Cardiac fibroblast (primary cell): ENCODE measurements at places on chromosomes 6 and 20.
A peak's percentile ranks its signal among the peaks of the same experiment; 100 is the strongest.

DNA sequence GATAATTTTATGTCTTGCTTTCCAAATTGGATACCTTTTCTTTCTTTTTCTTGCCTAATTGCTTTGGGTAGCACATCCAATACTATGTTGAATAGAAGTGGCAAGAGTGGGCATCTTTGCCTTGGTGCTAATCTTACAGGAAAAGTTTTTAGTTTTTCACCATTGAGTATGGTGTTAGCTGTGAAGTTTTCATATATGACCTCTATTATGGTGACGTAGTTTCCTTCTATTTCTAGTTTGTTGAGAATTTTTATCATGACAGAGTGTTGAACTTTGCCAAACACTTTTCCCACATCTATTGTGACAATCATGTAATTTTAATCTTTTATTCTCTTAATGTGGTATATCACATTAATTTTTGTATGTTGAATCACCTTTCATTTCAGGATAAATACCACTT, 216.1 kb downstream of the LRFN2 start:
- DNase-seq = no peak

GRCh38 chr20:13402171-13402760, 181.2 kb downstream of the ISM1 start:
- DNase-seq = no peak

DNA sequence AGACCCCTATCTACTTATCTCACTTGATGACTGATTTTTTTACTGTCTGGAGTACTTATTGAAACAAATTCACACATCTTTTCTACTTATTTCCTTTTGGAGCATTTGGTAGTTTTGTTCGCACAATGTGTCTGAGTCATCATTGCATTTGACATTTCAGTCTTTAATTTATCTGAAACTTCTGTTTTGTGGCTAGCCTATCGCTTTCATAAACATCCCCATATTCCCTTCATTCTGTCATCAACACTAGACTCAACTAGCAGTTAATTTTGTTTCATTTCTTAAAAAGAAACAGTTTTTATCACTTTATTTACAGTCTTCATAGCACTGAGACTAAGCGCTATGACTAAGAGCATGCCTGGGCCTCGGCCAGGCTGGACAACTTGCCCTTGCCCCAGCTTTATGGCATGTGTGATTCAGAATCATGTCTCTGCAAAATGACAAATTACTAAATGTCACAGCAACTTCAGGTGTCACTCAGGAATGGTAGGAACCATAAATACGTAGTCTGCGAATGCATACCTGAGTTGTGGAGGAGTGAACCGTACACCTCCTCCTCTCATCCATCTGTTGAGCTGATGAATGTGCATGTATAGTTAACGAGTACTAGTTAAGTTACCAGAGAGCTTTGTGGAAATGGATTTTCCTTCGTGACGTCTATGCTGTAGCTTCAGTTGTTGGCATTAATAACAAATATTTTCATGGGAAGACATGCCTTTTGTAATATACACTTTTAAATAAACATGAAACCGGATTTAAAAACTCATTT, 16.2 kb downstream of the L3MBTL3 start:
- DNase-seq = peak; percentile 54

- DNase-seq = no peak
These were observed 28.7 kb downstream of the SDCBP2 start for GRCh38 chr20:1300083-1300840.

- DNase-seq = peak; percentile 41
These were observed 97.1 kb upstream of the MRPS10 start for GRCh38 chr6:42314571-42315258.

DNA sequence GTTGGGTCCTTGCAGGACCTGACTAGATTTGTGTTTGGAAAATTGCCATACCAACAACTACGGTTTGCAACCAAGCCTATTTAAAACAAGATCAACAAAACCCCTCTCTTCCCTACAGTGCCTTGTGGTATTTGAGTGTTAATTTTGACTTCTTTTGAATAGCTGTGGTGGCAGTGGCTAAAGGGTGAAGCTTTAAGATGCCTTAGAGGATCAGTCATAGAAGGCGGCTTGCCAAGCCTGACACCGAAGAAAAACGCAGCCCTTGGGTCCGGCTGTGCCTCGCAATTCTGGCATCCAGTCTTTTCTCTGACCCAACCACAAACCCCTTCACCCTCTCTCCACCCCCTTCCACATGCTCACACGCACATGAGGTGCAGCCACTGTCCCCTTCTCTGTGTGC, 32.6 kb downstream of the BMP6 start:
- peak; percentile 91 for DNase-seq

DNA sequence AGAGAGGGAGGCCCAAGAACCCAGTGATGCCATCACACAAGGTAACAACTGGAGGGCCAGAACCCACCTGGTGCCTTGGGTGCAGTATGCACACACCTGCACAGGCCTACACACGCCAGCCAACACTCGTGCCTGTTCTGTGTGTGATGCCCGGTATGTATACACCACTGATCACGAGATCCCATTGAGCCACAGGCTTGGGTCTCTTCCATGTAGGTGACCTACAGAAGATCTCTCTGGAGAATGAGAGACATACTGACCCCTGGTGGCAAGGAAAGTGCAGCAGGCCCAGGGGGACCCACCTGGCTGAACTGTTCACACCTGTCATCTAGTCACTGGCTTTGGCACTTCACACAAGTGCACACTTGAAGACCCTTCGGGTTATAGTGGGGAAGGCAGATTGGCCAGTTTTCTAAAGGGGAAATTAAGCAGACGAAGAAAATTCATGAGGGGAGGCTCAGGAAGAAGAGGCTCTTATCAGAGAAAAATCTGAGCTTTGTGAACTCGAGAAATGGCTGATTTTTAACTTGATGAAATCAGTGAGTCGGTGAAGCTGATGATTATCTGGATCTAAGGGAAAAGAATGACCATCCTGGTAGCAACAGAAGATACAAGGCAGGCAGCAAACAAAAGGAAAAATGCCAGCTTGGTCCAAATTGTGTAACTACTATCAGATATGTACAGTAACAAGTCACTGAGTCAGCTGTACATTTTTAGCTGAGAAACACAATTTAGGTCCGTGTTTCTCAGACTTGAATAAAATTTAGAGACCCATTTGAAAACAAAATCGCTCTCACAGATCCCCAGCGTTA, 69.1 kb upstream of the PBOV1 start:
- DNase-seq = peak; percentile 34

- DNase-seq = no peak
These were observed 6.4 kb downstream of the OLIG3 start for GRCh38 chr6:137487869-137488149.

- peak; percentile 88 for DNase-seq
These were observed 105.1 kb upstream of the CNKSR3 start for GRCh38 chr6:154615483-154616025.

DNA sequence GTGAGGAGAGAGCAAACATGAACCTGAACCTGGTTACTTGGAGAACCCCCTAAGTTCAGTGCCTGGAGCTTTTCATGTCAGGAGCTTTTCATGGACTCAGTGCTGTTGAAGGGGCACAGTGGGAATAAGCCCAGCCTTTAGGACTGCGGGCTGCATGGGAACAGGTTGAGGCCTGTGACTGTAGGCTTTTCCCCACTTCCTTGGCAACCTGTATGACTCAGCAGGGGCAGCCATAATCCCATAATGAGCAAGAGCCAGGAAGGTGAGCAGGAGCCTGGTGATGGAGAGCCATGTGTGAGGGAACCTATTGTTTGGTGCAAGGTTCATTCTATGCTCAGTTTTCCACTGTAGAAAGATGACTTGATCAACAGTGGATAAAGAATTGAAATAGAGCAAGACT, 23.4 kb downstream of the MEP1A start:
- DNase-seq = no peak

DNA sequence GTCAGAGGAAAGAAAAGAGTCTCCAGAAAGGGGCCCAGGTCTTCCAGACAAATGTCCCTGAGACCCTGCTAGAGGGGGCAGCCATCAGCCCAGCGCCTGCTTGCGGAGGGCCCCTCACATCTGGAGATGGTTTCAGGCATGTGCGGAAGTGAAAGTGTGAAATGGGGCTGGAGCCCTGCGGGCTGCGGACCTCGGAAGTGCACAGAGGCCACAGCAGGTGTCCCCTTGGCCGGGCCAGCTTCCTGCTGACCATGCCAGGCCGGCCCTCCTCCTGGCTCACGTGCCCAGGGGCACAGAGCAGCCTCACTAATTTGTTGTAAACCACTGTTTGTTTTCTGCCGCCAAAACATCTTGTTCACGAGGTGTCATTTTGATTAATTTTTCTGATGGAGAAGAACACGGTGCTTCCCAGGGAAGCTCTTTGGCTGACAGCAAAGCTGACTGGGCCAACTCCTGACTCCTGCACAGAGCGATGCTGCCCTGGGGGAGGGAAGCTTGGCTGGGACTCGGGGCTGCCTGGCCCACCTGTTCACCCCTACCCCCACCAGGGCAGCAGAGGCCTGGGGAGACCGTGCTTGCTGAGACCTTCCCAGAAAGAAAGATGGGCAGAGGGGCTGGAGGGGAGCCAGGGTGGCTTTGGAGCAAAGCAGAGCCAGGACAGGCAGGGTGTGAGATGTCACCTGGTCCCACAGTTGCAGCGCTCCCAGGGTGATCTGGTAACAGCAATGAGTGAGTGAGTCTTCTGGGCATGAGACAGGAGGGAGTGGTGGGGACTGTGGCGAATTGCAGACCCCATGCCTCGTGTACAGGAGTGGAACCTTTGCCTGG, 54.2 kb downstream of the BCAS4 start:
- DNase-seq = no peak

DNA sequence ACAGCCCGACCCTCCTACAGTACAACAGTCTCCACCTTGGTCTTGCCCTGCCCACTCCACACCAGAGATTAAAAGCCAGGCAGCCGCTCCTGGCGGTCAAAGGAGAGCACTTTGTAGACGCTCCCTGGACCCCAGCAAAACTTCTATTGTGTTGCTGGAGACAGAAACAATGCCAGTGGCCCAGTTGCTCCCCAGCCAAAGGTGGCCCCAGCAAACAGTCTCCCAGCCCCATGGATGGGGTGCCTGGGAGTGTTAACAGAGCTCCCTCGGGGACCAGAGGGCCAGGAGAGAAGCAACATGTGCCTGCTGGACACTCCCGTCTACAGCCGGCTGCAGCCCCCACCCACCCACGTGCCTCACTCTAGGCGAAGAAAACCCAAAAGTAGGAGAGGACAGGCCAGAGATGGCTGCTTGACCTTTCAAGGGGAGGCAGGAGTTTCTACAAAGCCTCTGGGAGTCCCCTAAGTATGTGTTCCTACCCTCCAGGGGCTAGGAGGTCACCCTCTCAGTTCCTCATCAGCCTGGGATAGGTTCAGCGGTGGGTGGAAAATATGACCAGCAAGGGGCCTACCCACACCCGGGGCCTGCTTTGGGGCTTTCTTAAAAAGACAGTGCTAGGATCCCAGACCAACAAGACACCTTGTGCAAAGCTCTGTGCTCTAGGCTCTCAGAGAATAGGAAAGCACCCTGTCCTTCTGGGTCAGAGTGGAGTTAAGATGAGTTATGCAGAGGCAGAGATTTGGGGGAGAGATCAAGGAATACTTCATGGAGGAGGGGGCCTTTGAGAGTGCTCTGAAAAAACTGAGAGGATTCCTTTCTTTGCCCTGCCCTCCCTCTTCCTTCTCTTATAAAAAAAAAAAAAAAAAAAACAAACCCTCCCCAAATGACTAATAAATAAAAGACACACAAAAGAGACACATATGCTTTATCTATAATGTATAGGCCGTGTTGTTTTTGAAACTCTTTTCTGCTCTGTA, 19.0 kb upstream of the PREX1 start:
- DNase-seq = peak; percentile 65

DNA sequence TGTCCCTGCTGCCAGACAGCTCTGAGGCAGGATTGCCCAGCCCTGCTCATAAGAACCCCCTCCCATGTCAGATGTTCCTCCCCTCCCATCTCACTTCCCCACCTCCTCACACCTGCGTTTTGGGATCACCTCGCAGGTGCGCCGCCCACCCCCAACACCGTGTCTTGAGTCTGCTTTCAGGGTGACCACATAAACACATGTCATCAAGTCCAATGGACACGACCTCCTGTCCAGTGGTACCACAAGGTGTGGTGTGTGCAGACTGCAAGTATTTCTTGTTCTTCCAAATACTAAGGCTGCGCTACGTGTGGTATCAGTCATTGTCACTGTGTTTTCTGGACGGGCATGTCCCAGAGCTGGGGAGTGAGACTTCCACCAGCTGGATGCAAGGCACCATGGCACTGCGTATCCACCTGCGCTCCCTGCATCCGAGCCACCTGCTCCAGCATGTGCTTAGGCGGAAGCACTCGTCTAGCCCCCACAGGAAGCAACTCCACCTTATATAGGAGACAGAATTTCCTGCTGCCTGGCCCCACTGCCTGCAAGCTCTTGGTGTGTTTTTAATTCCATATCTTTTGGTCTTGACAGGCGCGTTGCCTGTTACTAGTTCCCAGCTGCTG, 119.7 kb upstream of the NXT1 start:
- DNase-seq = no peak

GRCh38 chr20:32808438-32808837, 11.3 kb upstream of the MAPRE1 start:
- DNase-seq = no peak

DNA sequence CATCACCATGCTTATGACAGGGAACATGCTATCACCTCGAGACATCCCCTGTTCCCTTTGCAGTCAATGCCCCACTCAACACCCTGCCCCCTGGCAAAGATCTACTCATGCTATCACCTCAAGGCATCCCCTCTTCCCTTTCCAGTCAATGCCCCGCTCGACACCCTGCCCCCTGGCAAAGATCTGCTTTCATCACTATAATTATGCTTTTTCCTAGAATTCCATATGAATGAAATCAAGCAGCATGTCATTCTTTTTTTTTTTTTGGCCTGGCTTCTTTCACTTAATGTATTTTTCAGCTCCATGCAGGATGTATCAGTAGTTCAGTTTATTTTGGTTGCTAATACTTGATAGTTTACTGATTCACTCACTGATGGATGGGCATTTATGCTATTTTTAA, 554.9 kb downstream of the CDH26 start:
- no peak for DNase-seq

- DNase-seq = peak; percentile 83
These were observed 754.4 kb upstream of the MARCKS start for GRCh38 chr6:113102761-113103160.

DNA sequence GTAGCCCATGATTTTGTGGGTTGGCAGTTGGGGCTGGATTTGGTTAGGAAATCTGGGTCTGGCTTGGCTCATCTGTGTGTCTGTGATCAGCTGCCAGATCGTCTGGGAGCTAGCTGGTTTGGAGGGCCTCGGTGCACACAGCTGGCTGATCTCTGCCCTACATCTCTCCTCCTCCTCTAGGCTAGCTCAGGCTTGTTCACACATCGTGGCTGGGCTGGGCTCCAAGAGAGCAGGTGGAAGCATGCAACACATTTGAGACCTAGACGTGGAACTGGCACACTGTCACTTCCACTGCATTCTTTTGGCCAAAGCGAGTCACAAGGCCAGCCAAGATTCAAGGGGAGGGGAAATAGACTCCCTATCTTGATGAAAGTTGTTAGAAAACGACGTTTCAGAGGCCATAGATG, 15.9 kb downstream of the NDUFAF5 start:
- peak; percentile 94 for DNase-seq

GRCh38 chr6:52994839-52995088, 320 bp downstream of the GSTA4 start:
- peak; percentile 24 for DNase-seq

- no peak for DNase-seq
These were observed 227.6 kb upstream of the ZFP64 start for GRCh38 chr20:52419205-52419604.
